ENCODE measurements at places on chromosomes 1 and 21.

GRCh38 chr1:24931468-24932231 lies 1.6 kb upstream of the RUNX3 start:
- no peak for DNase-seq

- DNase-seq, result no peak
Measured at GRCh38 chr1:56948403-56949023, 17.3 kb downstream of the C8B start.

- DNase-seq, result no peak
Measured at GRCh38 chr1:1129381-1129821, 13.5 kb upstream of the C1orf159 start.

DNA sequence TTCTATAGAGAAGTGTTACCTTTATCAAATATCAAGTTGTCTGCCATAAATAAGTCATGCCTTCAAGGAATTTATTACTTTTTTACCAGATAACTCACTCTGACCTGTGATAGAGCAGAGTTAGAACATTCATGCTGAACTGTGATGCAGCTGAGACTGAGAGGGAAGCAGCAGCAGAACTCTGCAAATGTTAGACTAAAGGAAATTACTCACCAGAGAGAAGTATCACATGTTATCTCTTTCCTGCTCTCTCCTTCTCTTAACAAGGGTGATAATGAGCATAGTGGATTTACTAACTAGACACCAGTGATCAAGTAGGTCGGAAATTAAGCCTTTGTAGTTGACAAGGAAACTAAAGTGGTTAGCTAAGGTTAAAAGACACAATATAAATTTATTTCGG lies 181.6 kb downstream of the RASAL2 start:
- DNase-seq, result no peak

GRCh38 chr1:179016706-179017382 lies 8.8 kb upstream of the FAM20B start:
- no peak for DNase-seq

DNA sequence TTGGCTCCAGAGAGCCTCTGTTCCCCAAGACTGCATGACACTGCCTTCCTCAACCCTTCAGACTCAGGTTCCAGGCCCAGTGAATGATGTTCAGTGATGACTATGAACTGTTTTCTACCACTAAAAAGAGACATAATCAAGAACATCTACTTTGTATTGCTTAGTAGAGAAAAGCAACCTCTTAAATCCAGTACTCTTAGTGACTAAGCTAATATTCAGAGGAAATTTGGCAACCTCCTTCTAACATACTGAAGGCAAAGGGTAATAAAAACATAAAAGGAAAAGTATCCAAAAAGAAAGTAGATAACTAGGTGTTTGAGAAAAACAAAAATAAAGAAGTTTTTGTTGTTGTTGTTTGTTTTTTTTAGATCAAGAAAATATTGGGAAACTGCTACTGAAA lies 153.3 kb upstream of the RUNX1 start:
- DNase-seq, result no peak

DNA sequence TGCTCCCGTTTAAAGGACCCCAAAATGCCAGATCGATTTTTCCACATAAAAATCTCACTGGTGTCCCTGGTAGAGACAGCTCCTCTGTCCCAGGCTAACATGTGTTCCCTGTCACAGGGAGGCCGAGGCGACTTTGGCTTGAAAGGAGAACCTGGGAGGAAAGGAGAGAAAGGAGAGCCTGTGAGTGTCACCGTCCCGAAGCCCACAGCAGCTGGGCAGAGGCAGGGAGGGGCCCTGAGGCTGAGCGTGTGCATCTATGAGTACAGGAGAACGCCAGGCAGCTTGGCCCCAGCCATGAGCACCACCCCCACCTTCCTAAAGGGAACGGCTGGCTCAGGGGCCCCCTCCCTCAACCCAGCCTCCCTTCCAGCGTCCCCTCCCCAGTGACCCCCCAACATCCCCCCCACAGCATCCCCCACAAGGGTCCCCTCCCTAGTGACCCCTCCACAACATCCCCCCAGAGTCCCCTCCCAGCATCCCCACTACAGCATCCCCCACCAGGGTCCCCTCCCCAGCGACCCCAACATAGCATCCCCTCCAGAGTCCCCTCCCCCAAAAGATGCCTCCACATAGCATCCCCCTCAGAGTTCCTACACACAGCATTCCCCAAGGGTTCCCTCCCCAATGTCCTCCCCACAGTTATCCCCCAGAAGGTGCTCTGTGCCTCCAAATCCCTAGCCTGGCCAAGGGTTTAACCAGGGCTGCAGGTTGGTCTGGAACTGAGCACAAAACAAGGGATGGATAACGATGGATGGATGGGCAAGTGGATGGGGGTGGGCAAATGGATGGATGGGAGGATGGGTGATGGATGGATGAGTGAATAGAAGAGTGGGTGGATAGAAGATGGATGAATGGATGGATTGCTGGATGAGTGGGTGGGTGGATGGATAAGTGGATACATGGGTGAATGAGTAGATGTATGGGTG lies 25.1 kb downstream of the COL6A2 start:
- DNase-seq, result no peak

All from CD4-positive, alpha-beta T cell treated with Interleukin-15 for 4 hours (primary cell).